ENCODE measurements at places on chromosomes 7 and 10.
A peak's percentile ranks its signal among the peaks of the same experiment; 100 is the strongest.

GRCh38 chr10:28587270-28587969 is 54.5 kb downstream of the WAC start:
- no peak for DNase-seq

DNA sequence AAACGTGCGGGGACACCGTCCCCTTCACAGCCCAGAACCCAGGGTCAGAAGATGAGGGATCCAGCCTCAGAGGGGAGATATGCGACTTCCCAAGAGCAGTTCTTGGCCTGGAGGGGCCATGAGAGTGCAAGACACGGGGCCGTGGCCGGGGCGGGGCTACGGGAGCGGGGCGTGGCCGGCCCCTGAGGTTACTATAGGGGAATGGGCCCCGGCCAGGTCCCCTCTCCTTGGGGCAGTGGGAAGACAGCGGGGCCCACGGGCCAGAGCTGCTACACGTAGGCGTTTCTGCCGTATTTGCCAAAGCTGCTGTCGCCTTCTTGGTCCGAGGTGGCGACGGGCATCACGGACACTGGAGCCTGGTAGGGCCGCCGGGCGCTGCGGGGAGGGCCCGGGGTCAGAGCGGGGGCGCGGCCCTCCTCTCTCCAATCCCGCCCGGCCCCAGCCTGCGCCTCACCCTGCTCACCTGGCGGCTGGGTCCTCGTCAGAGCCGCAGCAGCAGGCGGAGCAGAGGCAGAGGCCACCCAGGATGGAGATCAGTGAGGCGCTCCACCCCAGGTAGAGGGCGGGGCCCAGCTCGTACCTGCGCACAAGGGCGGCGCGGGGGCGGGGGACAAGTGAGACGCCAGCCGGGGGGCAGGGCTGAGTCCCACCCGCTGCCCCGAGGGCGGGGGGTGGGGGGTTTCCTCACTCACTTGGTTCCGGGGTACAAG is 5.3 kb downstream of the CLDN15 start:
- DNase-seq = no peak

DNA sequence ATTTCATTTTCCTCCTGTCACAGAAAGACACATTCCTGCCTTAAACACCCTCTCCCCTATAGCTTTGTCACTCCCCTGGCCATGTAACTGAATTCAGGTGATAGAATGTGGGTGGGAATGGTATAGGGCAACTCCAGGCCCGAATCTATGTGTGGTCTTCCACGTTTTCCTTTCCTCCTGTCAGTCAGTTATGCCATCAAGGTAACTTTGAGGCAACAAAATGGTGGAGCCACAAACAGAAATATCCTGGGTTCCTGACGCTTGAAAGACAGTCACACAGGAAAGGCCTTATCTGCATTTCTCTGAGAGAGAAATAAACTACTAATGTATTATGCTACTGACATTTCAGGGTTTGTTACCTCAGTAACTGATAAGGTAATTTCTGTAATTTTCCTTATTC is 326.8 kb downstream of the HPSE2 start:
- DNase-seq = no peak

GRCh38 chr10:132481690-132482089 is 55.9 kb upstream of the INPP5A start:
- no peak for DNase-seq

DNA sequence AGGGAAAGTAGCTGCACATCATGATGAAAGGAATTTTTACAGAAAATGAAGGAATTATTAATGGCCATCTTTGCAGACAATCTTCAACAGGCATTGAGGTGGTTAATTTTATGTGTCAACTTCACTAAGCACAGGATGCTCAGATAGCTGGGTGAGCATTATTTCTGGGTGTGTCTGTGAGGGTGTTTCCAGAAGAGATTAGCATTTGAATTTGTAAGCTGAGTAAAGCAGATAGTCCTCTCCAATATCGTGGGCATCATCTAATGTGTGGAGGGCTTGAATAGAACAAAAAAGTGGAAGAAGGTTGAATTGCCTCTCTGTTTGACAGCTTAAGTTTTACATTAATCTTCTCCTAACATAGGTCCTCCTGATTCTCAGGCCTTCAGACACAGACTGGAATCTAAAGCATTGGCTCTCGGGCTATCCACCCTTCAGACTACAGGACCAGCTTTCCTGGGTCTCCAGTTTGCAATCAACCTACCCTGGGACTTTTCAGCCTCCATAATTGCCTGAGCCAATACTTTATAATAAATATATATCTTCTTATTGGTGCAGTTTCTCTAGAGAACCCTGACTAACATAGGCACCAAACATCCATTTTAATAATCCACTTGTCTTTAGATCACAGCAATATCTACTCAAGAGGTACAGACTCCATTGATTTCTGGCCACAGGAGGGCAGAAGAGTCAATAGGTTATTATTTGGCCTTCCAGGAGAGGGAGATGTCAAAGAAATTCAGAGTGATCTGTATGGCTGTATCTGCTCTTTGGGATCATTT is 10.5 kb upstream of the CRPPA start:
- DNase-seq = no peak

- DNase-seq = no peak
These were observed 88.2 kb upstream of the AUTS2 start for GRCh38 chr7:69510114-69510513.

DNA sequence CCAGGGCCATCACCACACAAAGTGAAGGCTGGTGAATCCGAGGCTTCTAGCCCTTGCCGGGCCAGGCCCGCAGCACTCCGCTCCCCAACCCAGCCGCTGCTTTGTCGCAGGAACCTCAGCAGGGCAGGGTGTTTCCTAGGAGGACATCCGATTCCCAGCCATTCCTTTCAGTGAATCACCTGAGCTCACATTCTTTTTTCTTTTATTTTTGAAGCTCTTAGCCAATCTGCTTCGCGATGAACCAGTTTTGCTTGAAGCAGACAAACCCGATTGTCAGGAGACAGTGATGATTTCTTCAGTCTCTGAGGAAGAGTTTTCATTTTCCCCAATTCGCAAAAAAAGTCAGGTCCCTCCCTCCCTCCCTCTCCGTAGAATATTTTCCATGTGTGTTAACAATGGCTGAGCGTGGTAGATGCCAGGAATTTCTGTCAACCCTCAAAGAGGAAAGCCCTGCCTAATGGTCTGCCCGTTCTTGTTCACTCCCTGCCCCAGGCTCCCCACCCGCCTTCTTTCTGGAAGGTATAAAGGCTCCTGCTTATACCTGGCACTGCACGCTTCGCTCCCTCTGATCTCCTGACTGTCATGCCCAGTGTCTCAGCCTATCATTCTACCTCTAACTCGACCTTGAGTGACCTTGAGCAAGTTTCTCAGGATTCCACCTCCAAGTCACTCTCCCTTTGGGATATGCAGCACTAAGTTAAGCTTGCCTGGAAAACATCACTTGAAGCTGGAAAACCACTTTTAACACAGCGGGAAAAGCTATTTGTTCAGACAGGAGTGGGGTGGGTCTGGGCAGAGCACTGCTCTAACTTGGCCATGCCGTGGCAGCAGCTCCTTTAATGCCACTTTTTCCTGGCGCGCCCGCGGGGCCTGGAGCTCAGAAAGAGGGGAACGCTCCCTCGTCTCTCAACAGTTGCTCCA is 35.1 kb downstream of the EGFR start:
- no peak for DNase-seq

DNA sequence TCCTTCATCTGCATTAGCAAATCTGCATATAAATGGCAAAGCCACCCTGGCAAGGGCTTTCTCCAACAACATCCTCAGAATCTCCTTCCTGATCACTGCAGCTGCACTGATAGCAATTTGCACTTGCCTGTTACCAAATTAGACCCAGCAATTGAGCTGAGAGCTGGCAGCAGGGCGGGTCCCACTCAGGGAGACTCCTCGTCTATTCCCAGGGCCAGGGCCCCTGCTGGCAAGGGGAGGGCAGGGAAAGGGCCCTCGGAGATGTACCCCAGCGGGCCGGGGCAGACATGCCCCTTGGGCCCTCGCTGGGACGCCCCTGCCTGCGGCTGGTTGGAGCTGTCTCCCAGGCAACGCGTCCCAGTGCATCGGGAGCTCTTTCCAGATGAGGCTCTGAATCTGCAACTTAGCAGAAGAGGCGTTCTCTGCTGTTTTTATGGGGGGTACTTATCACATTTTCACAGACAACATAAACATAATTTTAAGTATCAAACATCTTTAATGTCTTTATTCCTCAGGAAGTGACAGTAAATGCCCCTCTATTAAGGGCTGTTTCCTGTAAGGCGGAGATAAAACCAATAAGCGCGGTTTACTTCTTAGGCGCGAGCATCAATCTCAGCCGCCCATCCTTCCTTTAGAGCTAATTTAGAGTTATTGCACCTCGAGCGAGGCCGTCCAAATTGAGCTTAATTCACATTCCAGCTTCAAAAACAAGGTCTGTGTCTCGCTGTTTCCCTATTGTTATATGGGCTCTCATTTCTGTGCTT is 249.0 kb upstream of the PPP2R2D start:
- DNase-seq = no peak

GRCh38 chr7:73549176-73549575 is 8.3 kb downstream of the BCL7B start:
- DNase-seq = no peak

GRCh38 chr10:122374859-122375678 is 561 bp downstream of the PLEKHA1 start:
- DNase-seq = no peak

- DNase-seq = no peak
These were observed 57.7 kb downstream of the NCAPG2 start for GRCh38 chr7:158646766-158647474.

- DNase-seq = peak; percentile 33
These were observed at the start of gene PITX3 for GRCh38 chr10:102241444-102242117. TSS of gene PITX3 (minus strand) at chr10:102241512. CDS start at chr10:102232080, 9,432 bp downstream.

DNA sequence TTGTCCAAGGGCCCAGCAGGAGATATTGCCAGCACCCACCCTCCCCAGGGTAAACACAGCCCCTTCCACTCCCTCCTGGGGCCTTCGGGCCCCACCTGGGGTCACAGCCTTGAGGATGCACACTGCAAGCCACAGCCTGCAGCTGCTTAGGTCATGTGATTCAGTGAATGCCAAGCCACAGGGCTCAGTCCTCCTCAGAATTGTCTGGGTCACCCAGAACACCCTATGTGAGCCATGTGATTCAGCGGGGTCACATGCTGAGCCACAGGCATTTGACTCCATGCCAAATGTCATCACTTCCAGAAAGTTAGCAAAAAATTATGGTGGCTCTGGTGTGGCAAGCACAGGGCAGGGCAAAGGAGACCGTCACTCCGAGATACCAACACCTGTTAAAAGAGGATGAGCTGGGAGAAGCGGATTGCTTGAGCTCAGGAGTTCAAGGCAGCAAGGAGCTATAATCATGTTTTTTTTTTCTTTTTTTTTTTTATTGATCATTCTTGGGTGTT is 17.2 kb upstream of the PSAP start:
- no peak for DNase-seq

- no peak for DNase-seq
These were observed 333.6 kb upstream of the MAGI2 start for GRCh38 chr7:79787096-79787495.

- DNase-seq = no peak
These were observed 38.6 kb downstream of the ZNRF2 start for GRCh38 chr7:30323006-30323355.

DNA sequence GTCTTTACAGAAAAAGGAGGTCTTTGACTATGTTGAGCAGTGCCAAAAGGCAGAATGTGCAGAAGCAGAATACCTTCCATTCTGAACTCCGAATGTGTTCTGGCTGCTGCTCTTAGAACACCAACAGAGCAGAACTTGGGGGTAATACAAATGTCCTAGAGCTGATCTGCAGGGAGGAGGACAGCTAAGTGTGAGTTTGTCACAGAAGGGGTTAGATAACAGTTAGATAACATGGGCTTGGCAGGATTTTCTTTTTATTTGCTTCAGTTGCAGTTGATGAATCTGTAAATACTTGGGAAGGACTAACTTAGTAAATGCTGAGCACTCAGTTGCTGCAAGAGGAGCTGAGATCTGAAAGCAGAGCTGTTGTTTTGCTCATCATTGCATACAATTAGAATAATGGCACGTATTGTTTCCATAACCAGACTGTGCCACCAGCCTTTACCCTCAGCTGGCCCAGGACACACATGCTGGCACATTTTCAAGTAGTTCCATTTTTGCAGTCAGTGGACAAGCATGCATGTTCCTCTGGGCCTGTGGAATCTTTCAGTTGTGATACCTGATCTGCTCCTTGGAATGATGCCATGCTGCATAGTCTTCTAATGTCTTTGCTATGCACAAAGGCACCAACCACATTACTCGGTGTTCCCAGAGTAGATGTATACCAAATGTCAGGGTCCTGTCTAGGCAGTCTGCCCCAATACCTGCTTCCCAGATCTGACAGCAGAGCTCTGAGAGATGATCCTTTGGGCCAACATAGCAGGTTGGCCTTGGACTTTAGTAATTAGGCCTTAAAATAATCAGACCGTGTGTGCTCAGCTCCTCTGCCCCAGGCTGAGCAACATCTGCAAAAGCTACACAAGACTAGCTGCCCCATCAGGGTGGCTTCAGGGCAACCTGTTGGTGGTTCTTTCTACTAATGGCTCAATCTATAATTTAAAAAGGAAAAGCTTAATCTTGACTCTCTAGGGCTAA is 55.7 kb downstream of the GSDME start:
- no peak for DNase-seq

DNA sequence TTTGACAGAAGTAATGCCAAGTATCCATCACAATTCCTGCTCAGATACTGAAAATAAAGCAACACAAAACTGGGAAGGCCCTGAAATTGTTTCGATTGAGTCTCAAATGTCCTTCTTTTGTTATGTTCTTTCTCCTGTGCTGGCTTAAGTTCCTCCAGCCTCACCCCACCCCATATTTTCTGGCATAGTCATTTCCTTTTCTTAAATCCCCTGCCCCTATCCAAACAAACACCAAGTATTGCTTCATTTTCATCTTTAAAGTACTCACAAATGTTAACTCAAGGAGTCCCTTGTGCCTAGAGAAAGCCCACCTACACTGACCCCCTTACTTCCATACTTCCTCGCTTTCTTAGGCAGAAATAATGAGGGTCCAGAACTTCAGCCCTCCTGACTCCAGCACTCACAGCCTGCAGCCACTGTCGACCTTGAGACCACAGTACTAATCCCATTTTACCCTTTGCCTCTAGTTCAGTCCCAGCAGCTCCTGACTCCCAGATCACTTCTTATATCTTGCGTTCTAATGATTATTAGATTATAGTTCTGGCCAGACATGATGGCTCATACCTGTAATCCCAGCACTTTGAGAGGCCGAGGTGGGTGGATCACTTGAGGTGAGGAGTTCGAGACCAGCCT is 73.2 kb upstream of the ST8SIA6 start:
- no peak for DNase-seq

- DNase-seq = no peak
These were observed 1.4 kb upstream of the MMD2 start for GRCh38 chr7:4960363-4960762.

- DNase-seq = no peak
These were observed 26.7 kb upstream of the MRLN start for GRCh38 chr10:59779756-59780533.

GRCh38 chr10:122323941-122324675 is 50.4 kb upstream of the PLEKHA1 start:
- no peak for DNase-seq

Data from esophagus squamous epithelium (tissue), 5 donors.